ENCODE measurements at places on chromosomes 7 and 10.

DNA sequence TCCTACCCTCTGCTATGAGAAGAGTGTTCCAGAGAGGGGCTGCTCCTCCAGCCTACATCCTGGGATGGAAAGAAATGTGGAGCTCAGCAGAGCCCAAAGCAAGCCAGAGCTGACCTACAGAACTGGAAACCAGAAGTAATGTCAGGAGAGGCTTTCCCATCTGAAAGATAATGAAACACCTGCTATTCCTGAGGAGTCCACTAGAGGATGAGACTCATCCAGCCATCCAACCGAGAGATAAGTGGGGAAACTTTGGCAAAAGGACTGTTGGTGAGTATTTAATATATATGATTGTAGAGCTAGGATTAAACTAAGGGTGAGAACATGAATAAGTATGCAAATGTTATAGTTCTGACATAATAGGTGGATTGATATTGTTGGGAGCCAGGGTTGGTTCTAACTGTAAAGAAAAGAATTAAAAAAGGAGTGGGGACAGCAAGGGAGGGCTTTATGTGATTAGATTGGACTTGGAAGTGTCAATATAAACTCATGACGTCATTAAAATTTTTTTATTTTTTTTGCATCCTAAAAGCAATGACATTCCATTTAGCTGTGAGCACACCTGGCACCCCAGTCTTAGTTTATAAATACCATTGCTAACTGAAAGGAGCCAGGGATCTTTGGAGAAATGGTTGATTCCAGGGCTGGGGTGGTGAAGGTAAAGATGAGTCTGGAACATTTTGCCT lies 312.8 kb upstream of the NFE2L3 start:
- DNase-seq: no peak

DNA sequence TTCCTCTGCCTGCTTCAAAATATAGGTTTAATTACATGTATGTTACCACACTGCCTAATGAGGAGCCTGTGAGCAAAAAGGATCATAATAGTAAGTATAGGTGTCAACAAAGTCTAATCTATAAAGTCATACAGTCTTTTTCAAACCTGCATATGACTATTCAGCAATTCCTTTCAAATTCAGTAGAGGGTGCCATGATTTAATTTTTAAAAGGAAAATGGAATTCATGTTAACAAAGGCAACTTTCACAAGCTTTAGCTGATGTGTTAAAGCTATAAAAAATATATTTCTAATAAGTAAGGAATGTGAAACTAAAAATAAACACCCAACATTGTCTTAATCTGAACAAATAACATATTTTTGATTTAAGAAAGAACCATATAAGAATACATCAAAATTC lies 52.1 kb downstream of the MPP7 start:
- no peak for DNase-seq

- no peak for DNase-seq
These were observed 122.5 kb downstream of the SLC25A13 start for GRCh38 chr7:96199421-96199820.

DNA sequence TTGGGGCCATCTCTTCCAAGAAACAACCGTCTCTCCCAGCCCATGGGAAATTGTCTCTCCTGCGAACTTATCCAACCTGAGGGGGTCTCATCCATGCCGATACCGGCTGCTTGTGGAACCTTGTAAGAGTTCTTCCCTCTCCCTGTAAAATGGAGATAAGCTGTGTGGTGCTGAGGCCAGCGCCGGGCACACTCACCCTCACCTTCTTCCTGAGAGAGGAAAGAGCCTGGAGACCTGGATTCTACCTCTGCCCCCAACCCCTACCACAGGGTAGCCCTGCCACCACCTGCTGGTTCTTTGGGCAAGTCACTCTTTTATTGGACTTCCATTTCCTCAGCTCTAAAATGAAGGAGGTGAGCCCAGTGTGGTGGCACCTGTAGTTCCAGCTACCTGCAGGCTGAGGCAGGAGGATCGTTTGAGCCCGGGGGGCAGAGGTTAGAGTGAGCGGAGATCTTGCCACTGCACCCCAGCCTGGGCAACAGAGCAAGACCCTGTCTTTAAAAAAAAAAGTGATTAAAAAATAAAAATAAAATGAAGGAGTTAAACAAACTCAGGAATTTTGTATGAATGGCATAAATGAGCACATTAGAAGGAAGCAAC lies 38.4 kb upstream of the PSAP start:
- no peak for DNase-seq

- peak; percentile 85 for DNase-seq
These were observed 468.7 kb downstream of the KCNMA1 start for GRCh38 chr10:77168861-77169260.

DNA sequence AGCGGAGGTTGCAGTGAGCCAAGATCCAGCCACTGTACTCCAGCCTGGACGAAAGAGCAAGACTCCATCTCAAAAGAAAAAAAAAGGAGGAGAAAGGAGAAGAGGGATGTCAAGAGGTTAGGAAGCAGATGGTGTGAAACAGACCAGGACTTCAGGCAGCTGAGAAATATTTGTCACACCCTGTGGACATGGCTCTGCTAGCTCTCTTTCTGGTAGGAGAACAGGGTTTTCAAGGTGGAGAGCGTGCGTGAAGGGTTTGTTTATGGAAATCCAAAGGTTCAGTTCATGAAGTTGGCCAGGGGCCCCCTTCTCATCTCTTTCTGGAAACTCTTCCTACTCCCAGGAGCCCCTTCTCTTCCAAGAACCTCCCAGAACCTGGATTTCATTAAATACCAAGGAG lies 110.8 kb upstream of the GALNT17 start:
- DNase-seq: no peak

GRCh38 chr7:87420173-87420572 lies 55.3 kb downstream of the ABCB4 start:
- no peak for DNase-seq

DNA sequence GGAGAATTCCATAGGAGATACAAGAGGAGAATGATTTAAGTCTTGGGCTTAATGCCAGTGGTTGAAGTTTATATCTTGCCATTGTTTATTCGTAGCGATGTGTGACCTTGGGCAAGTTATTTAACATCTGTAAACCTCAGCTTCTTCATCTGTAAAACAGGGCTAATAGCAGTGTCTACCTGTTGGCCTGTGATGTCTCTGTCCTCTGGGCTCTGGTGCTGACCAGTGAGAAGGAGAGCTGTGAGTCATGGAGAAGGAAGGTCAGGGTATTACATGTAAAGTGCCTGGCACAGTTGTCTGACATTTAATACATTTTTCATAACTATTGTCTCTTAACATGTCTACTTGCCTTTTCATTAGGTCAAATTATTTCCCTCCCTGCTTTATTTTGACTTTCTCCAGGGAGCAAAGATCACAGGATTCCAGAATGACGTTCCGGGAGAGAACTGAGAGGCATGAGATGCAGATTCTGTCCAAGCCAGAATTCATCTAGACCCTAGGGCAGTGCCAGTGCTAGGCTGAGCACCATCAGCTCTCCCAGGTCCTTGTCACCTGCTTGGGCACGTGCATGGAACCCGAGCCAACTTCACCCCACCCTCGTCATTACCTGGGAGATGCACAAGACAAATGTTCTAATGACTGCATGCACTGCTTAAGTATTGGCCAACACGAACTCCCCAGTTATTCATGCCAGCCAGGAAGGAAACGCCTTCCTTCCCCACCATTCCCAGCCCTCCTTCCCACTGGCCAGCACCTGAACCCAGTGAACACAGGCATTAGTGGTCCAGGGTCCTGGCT lies 187.9 kb downstream of the DPY19L1 start:
- no peak for DNase-seq

DNA sequence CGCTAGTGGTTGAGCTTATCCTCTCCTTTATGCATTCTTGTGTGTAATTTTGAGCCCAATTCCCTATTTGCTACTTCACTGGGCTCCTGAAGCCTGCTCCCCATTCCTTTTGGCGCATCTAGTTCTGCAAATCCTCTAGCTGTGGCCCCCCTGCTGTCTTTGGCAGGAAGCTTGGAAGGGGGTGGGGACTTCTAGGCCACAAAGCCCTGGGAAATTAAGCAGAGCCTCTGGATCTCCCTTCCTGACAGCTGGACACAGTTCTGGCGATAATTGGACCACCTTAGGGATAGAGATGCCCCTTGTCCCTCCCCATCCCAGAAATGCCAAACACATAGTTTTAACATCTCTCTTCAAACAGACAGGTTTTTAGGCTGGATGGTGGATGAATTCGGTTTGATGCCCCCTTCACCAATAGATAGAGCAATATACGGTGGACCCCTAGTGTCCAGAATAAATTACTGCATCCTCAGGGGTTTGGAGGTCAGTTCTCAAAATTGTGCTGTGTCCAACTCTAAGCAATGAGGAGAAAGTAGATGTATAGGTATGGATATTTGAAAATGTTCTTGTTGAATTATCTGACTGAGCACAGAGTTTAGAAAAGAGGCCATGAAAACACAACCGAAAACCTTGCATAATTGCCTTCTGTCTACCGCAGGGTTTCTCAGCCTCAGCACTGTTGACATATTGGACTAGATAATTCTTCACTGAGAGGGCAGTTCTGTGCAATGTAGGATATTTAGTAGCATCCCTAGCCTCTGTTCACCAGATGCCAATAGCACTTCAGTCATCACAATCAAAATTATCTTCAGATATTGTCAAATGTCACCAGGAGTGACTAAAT lies 75.5 kb downstream of the PAPSS2 start:
- no peak for DNase-seq

- no peak for DNase-seq
These were observed 901 bp upstream of the CCNY start for GRCh38 chr10:35335133-35336083.

DNA sequence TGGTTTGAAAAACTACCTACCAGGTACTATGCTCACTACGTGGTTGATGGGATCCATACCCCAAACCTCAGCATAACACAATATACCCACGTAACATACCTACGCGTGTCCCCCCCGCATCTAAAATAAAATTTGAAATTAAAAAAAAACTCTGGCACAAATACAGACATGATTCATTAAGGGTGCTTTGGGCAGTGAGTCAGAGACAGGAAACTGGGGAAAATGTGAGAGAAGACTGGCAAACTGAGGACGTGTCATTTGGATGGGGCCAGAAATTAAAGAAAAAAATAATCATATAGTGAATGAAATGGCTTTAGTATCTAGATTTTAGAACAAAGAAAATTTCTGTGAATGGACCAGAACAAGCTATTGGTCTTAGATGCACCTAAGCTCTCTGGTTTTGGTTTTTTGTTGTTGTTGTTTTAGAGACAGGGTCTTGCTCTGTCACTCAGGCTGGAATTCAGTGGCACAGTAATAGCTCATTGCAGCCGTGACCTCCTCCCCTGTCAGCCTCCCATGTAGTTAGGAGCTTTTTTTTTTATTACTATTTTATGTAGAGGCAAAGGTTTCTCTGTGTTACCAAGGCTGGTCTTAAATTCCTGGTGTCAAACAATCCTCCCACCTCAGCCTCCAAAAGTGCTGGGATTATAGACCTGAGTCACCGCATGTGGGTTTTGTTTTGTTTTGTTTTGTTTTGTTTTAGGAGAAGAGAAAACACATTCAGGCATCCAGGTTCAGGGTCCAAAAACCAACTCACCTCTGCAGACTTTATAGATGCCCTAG lies 5.9 kb upstream of the PRSS58 start:
- DNase-seq: no peak

- no peak for DNase-seq
These were observed 248.1 kb downstream of the PLXNA4 start for GRCh38 chr7:132328047-132328620.

DNA sequence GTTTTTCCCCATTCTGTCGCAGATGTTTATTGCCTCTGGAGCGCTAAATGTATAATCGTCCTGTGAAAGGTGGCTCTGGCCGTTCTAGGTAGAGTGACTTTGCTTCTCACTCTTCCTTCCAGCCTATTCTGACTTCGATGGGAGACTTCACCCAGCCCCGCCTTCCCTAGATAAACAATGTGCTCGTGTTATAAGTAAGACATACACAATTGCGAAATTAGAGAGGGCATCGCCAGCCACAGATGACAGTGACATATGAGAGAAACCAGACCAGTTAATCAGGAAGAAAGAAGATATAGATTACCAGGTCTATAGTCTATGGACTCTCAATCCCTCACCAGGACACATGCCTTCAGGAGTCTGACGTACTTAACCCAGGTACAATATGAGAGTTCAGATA lies 1050.5 kb upstream of the AUTS2 start:
- DNase-seq: no peak

- no peak for DNase-seq
These were observed 334.9 kb downstream of the ELMO1 start for GRCh38 chr7:37113661-37114355.

DNA sequence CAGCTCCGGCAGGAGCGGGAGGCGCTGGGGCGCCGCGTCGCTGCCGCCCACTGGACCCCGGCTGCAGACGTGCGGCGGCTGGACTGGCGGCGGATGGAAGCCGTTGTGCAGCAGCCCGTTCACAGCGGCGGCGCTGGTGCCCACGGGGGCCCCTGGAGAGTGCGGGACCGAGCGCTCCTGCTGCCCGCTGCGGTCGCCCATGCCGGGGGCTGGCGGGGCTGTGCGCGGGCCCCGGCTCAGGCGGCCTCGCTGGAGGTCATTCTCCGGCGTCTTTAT lies 413 bp downstream of the PANK1 start:
- DNase-seq: no peak

GRCh38 chr10:117903854-117904253 lies 142.9 kb downstream of the RAB11FIP2 start:
- DNase-seq: no peak

DNA sequence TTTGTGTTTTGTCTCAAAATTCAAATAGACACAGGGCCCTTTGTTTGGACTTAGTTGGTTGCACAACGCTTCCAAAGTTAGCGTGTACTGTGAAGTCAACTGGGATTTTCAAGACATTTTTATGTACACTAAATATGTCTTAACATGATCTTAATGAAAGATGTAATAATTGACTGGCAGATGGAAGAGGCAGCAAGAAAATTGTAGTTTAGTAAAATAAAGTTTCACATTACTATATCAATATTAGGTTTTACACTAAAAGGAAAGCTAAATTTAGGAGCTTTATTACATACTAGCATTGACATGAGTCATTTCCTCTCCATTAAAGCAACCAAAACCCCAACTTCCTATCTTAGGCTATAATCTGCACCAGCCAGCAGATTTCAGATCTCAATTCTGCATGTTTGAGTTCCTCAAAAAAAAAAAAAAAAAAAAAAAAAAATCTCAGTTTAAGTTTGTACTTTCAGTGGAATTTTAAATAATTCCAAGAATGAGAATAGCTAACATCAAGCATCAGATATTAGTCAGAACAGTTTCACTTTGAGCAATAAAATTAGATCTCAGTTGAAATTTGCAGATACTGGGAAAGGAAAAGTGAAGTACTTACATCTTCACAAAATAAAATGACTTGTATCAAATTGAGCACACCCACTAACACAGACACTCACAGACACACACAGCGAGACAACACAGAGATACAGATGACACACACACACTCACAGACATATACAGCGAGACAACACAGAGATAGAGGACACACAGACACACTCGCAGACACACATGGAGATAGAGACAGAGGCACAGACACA lies 346.6 kb upstream of the KLF6 start:
- peak; percentile 34 for DNase-seq

- peak; percentile 31 for DNase-seq
These were observed 244.0 kb upstream of the CXCL12 start for GRCh38 chr10:44628921-44629320.
